ENCODE measurements at places on chromosomes 2 and 18. TPM values are rescaled to one million over a fixed set of nuclear protein-coding genes. Genes with fewer than 3 reads are reported as not detected.

DNA sequence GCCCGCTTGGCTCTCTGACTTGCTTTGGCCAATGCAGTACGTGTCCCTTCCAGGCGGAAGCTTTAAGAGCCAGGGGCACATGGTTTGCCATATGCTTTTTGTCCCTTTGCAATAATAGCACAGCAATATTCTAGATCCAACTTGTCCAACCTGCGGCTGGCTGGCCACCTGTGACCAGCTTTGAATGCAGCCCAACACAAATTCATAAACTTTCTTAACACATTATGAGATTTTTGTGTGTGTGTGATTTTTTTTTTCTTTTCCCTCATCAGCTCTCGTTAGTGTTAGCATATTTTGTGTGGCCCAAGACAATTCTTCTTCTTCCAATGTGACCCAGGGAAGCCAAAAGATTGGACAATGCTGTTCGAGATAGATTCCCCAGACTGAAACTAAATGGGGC is 119.3 kb upstream of the SIX3 start:
- no peak for DNase-seq

Gene ANKRD23
- total RNA-seq: 0.54 TPM

- DNase-seq: no peak
Measured at GRCh38 chr18:39225373-39225772, 1659.8 kb upstream of the CELF4 start.

GRCh38 chr2:239157771-239158170 is 243.0 kb downstream of the HDAC4 start:
- DNase-seq: peak; percentile 4

DNA sequence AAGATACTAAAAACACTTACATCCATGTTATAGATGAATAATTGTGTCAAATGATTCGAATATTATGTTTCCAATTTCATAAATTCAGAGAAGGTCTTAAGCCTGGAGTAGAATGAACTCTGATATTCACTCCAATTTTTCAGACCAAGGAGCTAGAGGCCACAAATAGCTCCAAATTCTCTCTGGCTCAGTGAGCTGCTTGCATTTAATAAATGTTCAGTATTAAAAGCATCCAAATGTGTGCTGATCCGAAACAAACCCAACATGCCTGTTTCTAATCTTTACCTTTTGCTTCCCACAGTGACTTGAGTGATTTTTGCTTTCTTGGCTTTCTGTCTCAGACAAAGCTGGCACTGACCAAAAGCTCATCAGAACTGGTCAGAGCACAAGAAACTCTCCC is 291.4 kb downstream of the CCDC85A start:
- DNase-seq: no peak

Gene ACOXL
- total RNA-seq: not detected

DNA sequence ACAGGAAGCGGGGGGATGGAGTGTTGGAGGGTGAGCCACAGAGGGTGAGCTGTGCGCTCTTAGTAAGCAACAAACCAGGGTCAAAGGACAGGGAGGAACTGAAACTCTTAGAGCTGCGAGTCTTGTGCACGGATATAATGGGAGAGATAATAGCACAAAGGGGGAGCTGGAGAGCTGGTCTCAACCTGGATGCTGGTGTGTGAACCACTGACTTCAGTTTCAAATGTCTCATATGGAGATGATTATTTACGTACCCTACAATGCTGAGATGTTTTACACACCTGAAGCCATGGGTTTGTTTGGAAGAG is 35.9 kb downstream of the PTGR3 start:
- DNase-seq: peak; percentile 17

Gene CDH19
- not detected for total RNA-seq

DNA sequence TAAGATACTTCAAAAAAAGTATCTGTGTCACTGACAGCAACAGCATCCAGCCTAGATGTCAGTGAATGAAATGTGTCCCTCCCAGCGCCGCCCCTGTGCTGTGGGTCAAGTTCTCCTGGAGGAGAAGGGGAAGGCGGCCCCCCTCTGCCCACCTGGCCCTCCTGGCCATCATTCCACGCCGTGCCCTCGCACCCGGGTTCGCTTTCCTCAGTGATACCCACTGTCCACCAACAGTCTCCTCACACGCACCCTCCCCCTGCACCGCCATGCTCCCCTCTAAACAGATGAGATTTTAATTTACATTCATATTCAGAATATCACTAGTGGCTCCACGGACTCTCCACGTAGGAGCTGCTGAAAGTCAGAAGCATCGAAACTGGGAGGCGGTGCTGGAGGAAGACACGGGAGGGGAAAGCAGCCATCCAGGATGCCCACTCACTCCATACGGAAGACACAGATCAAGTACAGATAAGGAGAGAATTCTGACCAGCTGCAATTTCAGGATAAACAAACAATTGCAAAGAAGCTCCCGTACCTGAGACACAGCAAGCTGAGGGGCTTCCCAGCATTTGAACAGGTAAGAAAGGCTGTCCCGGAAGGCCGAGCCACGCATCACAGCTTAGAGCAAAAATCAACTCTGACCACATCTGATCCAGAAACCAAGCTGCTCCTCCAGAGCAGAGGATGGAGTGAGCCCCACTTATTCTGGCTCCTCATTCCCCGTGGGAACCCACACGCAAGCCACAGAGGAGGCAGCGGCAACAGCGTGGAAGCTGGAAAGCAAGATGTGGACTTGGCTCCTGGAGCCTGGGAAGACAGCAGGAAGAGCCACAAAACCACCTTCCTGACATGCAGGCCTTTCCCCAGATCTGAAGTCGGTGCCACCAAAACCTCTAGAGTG is 49.7 kb downstream of the PXDN start:
- DNase-seq: no peak

- peak; percentile 36 for DNase-seq
Measured at GRCh38 chr2:241859436-241860183, 916 bp upstream of the PDCD1 start.

Gene NYAP2
- not detected for total RNA-seq

Gene SERPINB13
- not detected for total RNA-seq

- no peak for DNase-seq
Measured at GRCh38 chr18:27007880-27008279, 142.4 kb upstream of the AQP4 start.

Gene SPP2
- not detected for total RNA-seq

DNA sequence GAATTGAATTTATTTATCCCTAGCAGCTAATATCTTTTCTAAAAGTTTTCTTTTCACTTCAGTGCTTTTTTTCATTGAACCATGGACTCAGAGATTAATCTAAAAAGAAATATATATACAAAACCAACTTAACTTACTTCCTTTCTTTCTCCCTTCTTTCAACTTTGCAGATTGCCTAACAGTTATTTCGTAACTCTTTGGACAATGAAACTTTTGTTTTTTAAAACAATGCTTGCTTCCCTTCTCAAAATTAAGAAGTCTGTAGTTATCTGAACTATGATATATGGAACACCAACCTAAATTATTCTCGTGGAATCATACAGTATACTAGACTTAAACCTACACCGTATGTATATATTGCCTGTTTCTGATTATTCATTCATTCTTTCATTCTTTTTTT is 62.9 kb downstream of the MIB1 start:
- peak; percentile 25 for DNase-seq

GRCh38 chr2:58904095-58904494 is 663.0 kb upstream of the FANCL start:
- no peak for DNase-seq

Gene UGT1A6
- total RNA-seq: not detected

Gene PIEZO2
- 3.3 TPM for total RNA-seq

- DNase-seq: no peak
Measured at GRCh38 chr2:25251071-25251421, 82.7 kb upstream of the POMC start.

- DNase-seq: no peak
Measured at GRCh38 chr18:8616028-8616401, 6.8 kb downstream of the RAB12 start.

GRCh38 chr2:527581-527980 is 149.6 kb downstream of the TMEM18 start:
- DNase-seq: no peak

Gene GPR45
- not detected for total RNA-seq

DNA sequence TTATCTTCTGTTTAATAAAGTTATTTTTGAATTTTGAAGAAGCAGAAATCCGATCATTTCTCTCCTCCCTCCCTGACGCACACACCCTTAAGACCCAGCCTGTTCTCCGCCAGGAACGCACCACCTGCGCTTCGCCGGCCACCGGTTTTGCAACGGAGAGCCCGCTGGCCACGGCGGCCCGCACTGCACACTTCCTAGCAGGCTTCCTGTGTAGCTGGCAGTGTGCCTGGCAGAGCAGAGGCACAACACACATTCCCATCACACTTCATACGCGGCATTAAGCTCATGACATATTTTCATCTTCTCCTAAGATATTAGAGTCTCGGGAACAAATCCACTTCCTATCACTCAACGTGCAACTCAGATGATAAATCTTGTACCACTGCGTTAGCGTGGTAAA is 148.0 kb downstream of the HDAC4 start:
- DNase-seq: peak; percentile 28

DNA sequence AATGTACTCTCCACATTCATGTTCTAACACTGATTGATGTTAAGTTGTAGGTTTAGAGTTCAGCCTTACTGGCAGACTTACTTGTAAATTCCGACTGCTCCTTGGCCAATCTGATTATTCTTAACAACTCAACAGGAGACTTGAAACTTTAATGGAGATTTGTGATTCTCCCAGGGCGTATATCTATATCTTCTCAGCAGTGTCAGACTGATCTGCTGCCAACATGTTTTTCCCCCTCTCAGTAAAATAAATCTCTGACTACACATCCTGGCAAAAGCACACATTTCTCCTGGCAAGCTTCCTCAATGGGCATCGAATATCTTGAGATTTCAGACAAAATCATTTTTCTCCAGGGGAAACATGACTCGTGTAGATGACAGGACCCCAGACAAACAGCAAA is 1041.2 kb downstream of the DPP10 start:
- DNase-seq: no peak

DNA sequence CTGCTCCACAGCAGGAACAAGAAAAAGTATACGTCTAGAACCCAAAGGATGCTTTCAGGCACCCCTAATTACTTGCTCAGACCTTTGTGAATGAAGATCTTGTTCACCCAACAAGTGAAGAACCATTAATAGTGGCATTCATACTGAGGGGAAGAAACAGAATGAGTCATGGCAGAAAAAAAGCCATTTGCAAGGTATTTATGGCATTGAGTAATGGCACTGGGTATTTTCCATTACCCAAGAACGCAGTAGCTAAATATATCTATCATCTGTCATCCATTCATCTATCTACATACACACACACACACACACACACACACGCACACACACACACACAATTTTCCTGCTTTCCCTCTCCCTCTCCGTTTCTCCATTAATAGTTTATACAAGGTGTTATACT is 56.4 kb upstream of the XIRP2 start:
- DNase-seq: peak; percentile 7

GRCh38 chr2:229646186-229646723 is 68.1 kb downstream of the DNER start:
- DNase-seq: no peak

GRCh38 chr2:5077479-5078089 is 614.6 kb upstream of the SOX11 start:
- no peak for DNase-seq

DNA sequence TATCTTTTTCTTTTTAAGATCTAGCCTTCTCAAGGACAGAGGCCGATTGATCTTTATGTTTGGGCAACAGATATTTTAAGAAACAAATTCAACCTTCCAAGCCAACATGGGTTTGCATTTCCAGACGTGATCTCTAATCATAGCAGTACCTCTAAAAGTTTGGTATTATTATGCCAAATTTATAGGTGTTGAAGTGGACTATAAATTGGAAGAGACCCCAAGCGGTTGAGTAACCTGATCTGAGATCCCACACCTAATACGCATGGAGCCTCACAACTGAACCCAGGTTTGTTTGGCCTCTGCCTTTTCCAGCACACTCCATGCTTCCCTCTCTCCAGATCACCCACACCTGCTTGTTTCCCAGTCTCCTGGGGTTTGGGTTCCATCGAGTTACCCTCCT is 116.5 kb downstream of the DDX1 start:
- no peak for DNase-seq

DNA sequence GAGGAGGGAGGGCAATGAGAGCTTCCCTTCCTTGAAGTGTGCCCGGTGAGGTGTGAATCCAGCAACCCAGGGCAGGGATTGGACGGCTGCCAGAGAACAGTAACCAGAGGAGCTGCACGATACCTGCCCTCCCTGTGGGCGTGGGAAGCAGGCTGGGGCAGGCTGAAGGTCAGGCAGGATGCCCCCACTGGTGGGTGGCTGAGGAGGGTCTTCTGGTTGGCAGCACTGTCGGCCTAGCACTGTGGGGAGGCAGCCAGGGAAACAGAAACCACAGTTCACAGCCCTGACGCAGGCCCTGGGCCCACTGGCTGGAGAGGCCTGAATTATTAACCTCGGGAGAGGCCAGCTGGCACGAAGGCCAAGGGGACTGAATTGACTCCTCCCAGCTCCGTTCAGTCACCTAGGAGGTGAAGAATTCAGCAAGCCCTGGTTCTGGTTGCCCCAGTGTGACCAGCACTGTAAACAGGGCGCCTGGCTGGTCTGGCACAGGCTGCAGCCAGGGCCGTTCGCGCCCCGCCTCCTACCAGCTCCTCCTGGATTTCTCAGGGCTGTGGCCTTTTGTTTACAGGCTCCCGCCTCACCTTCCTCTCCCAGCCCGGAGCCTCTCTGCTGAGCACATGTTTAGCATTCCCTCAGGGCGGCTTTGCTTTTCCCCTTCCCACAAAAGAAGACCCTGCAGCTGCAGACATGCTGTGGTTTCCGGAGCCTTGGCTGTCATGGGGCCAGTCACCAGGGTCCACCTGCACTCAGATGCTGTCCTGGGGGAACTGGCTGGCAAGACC is 97.8 kb downstream of the B3GNT2 start:
- DNase-seq: no peak

GRCh38 chr2:7994397-7994951 is 687.4 kb upstream of the ID2 start:
- DNase-seq: no peak

GRCh38 chr2:65877331-65878010 is 445.1 kb upstream of the SPRED2 start:
- peak; percentile 6 for DNase-seq

DNA sequence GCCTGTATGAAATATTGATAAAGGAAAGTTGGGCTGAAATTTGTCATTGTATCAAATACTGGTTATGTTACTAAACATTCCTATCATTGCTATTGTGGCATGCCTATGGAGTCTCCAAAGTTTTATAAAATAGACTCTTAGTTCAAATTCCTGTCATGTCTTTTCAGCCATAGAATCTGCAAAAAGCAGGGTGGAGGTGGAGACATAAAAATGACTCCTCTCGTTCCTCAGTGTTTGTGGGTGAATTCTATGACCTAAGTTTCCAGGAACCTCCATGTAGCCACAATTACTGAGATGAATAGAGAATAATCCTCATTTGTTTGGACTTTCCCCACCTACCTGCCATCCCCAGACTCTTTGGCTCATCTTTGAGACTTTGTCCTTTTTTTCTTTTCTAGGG is 326.3 kb upstream of the ETAA1 start:
- peak; percentile 40 for DNase-seq

- no peak for DNase-seq
Measured at GRCh38 chr18:53375621-53376020, 848.8 kb downstream of the MBD2 start.

DNA sequence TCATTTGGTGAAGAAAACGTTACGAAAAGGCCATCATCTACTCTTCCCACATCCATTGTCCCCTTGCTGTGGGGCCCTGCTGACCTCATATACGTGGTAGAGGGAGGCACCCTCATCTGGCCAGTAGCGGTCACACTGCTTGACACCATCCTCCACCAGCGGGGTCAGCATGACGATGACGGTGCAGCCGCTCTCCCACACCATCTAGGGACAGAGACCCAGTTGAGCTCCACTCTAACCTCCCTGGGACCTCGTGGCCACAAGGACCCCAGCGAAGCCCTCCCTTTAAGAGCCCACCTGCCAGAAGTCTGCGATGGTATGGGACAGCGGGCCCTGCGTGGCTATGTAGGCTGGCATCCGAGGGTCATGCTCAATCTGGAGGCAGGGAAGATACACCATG is 13.1 kb downstream of the PTPRN start:
- DNase-seq: no peak

All from IMR-90 (cell line).